ENCODE measurements at places on chromosomes 2 and 18.

DNA sequence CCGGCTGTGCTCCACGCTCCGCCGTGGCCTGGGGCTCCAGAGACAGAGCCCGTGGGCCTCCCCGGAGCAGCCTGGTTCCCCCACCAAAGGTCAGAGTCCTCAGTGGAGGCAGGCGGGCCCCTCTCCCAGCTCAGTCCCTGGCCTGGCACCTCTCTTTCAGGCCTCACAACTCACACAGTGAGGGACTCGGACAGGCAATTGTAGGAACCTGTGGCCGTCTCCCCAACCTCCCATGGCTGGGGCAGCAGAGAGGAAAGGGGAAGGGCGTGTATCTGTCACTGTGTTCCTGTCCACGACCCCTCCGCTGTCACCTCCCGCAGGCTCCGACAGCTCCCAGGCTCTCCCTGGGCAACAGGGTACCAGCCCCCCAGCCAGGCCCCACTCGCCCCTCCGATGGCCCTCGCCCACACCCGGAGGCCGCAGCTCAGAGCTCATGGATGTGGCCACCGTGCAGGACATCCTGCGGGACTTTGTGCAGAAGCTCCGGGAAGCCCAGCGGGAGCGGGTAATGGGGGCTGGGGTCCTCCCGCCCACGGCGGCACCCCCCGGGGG lies 32.4 kb upstream of the SNED1 start:
- peak; percentile 69 for DNase-seq
- no peak overlapping the region for H3K4me3 ChIP-seq
- H3K4me1 ChIP-seq = no peaks in the 10 kb centered on the region
- no peak overlapping the region for H3K27ac ChIP-seq
- H3K27me3 ChIP-seq = no peaks in the 10 kb centered on the region

DNA sequence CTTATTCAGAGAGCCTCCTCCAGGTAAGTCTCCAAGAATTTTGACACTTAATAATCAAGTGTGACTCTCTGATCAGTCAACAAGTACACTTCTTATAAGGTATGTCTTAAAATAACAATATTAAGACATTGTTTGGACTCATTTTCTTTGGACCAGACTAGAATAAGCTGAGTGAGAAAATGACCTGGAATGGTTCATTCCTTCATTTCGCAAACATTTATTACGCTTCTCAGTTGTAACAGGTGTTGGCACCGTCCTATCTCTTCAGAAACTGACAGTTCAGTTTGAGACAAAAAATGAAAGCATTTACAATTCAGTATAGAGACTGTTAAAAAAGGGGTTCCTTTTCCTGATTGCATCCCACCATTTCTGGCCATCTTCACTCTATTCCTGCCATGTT lies 46.6 kb downstream of the TSPYL6 start:
- H3K4me1 ChIP-seq = no peaks in the 10 kb centered on the region
- DNase-seq = no peak
- no peaks in the 10 kb centered on the region for H3K36me3 ChIP-seq
- H3K27ac ChIP-seq = no peak overlapping the region
- no peak overlapping the region for H3K4me3 ChIP-seq

- no peaks in the 10 kb centered on the region for H3K27me3 ChIP-seq
- no peak overlapping the region for H3K27ac ChIP-seq
- DNase-seq = peak; percentile 82
- no peaks in the 10 kb centered on the region for H3K36me3 ChIP-seq
- no peak overlapping the region for H3K4me3 ChIP-seq
Measured at GRCh38 chr2:174039551-174040416, 74.6 kb upstream of the SP3 start.

- no peaks in the 10 kb centered on the region for H3K4me1 ChIP-seq
- no peak for DNase-seq
- no peaks in the 10 kb centered on the region for H3K36me3 ChIP-seq
Measured at GRCh38 chr18:49851624-49852023, 38.3 kb upstream of the ACAA2 start.

DNA sequence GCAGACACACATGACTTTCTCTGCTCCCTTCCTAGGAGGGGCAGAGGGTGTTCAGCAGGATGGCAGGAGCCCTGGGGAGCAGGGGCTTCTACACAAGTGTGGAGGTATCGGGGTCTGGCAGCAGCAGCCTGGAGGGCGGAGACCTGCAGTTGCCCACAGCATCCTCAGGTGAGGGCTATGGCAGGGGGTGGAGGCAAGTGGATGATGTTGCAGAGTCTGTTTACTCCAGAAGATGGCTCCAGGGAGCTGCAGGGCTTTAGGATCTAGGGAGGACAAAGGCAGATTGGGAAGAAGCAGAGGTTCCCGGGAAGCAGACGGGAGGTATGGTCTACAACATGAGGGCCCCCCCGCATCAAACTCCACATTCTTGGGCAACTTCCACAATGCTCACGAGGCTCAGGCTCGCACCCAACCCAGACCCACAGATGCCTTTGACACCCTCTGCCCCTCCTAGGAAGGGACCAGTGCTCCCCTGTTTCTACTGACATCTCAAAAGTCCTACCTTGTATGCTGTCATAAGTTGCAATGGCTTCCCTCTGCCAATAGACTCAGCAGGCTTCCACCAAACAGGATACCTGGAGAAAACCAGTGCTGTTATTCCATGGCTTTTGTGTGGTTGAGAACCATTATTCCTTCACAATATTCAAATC lies 12.0 kb upstream of the ATP6V1C2 start:
- DNase-seq = no peak
- H3K27me3 ChIP-seq = no peaks in the 10 kb centered on the region
- no peaks in the 10 kb centered on the region for H3K4me1 ChIP-seq
- H3K4me3 ChIP-seq = no peak overlapping the region
- no peak overlapping the region for H3K27ac ChIP-seq

DNA sequence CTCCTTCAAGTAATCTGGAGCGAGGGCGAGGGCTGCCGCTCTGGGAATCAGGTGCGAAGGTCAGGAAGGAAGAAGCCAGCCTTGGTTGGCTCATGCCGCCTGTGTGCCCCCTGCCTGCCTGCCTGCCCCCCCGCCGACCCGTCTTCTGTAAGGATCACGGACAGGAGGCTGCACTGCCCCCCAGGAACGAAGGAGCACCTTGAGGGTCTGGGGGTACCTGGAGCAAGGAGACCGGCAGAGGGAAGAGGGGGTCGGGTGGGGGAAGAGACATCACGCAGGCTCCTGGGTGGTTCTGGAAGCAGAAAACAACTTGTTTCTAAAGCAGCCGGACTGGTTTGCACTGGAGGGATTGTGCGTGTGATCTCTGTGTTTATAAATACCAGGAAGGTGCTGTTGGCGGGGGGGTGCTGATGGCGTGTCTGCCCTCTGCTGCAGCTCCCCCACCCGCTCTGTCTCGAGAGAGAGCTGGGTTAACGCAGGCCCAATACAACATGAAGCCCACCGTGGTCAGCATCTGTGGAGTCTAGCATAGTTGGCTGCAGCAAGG lies 1.7 kb downstream of the FOSL2 start:
- peak overlapping the region; percentile 100 for H3K27ac ChIP-seq
- H3K4me3 ChIP-seq = peak overlapping the region; percentile 71
- no peaks in the 10 kb centered on the region for H3K4me1 ChIP-seq
- H3K27me3 ChIP-seq = no peaks in the 10 kb centered on the region
- DNase-seq = peak; percentile 73
- H3K36me3 ChIP-seq = no peaks in the 10 kb centered on the region

GRCh38 chr2:171523088-171524017 lies 1.1 kb downstream of the CYBRD1 start:
- peak overlapping the region; percentile 26 for H3K4me3 ChIP-seq
- peak overlapping the region; percentile 65 for H3K27ac ChIP-seq
- H3K27me3 ChIP-seq = no peaks in the 10 kb centered on the region
- no peaks in the 10 kb centered on the region for H3K4me1 ChIP-seq

DNA sequence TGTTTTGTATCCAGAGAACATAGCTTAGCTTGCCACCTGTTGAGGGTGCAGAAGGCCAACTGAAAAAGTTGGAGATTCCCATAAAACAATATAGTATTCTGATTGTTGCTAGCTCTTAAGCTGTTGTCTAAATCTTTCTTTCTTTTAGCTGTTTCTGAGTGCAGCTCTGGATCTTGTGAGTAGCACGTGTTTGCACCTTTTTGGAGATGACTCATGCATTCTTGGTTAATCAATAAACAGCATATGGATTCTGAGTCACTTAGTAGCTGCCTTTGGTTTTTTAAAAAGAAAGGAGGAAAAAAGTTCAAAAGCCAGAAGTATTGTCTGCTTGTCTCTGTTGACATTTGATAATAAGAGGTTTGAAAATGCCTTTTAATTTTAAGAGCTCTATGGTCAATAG lies 483.0 kb upstream of the FSIP2 start:
- no peaks in the 10 kb centered on the region for H3K36me3 ChIP-seq
- no peaks in the 10 kb centered on the region for H3K4me1 ChIP-seq
- no peaks in the 10 kb centered on the region for H3K27me3 ChIP-seq
- no peak for DNase-seq
- no peak overlapping the region for H3K4me3 ChIP-seq

- no peak overlapping the region for H3K27ac ChIP-seq
- peaks cover 3% of the 10 kb centered on the region for H3K4me1 ChIP-seq
- no peaks in the 10 kb centered on the region for H3K27me3 ChIP-seq
- no peak for DNase-seq
Measured at GRCh38 chr2:102057502-102058292, 65.9 kb downstream of the IL1R2 start.

DNA sequence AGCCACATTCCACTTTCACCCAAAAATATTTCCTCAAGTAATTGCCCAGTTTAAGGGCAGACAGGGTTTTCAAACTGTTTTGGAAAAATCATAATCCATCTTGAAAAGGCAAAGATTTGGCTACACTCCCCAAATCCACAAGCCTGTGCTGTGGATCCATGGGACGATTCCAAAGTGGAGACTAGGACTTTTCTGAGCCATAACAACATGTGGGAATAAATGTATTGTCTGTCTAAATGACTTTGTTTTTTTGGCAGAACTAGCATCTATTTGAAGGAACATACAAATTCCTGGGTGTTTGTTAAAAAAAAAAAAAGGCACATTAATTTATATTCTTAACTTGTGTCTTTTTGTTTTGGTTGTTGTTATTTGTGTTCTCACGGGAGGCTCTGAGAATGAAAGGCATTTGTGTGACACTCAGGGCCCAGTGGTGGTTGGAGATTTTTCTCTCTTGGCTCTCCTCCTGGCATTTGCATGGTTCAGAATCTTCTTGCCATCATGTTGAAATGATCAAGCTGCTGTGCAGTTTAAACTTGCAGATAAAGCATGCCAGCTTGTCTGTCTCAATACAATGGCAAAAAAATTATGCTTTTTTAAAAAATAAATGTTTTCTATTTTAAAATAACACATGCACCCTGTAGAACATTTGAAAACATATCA lies 277.4 kb downstream of the EN1 start:
- no peak overlapping the region for H3K27ac ChIP-seq
- H3K4me3 ChIP-seq = no peak overlapping the region
- H3K36me3 ChIP-seq = no peaks in the 10 kb centered on the region
- H3K27me3 ChIP-seq = no peaks in the 10 kb centered on the region

DNA sequence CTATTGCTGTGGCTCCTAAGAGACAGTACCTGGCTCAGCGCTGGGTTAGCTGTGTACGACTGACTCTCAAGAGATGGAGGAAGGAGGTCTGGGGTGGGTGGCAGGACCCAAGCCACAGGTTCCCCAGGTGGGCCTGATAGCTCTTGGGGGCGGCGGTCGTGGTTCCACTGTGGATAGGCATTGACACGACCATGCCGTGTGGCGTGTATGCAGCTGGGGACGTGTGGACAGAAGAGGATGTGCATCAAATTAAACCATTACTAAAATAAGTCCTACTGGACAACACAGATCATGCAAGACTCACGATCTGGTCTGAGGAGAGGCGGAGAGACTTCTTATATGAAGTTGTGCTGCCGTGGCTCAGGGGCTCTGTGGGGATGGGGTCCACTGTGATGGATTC lies 78.1 kb downstream of the EMILIN2 start:
- no peak for DNase-seq
- H3K27ac ChIP-seq = no peak overlapping the region
- H3K4me1 ChIP-seq = no peaks in the 10 kb centered on the region

GRCh38 chr2:111715987-111716904 lies 167.7 kb downstream of the ANAPC1 start:
- DNase-seq = no peak
- H3K27me3 ChIP-seq = no peaks in the 10 kb centered on the region
- no peaks in the 10 kb centered on the region for H3K36me3 ChIP-seq
- no peaks in the 10 kb centered on the region for H3K4me1 ChIP-seq
- no peak overlapping the region for H3K27ac ChIP-seq
- H3K4me3 ChIP-seq = no peak overlapping the region

DNA sequence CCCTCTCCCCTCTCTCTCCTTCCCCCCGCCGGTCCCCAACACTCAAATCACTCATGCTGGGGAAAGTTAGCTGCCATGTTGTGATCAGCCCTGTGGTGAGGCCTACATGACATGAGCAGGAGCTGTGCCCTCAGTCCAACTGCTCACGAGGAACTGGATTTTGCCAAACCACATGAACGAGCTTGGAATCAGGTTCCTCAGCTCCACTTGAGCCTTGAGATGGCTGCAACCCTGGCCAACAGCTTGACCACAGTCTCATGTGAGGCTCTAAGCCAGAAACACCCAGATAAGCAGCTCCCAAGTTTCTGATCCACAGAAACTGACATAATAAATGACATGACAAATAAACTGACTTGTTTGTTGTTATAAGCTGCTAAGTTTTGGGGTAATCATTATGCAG lies 38.4 kb downstream of the ARL4C start:
- no peaks in the 10 kb centered on the region for H3K27me3 ChIP-seq

GRCh38 chr18:11040823-11041656 lies 108.3 kb downstream of the PIEZO2 start:
- no peak overlapping the region for H3K4me3 ChIP-seq
- peaks cover 3% of the 10 kb centered on the region for H3K4me1 ChIP-seq
- H3K27me3 ChIP-seq = no peaks in the 10 kb centered on the region
- no peaks in the 10 kb centered on the region for H3K36me3 ChIP-seq
- H3K27ac ChIP-seq = no peak overlapping the region

DNA sequence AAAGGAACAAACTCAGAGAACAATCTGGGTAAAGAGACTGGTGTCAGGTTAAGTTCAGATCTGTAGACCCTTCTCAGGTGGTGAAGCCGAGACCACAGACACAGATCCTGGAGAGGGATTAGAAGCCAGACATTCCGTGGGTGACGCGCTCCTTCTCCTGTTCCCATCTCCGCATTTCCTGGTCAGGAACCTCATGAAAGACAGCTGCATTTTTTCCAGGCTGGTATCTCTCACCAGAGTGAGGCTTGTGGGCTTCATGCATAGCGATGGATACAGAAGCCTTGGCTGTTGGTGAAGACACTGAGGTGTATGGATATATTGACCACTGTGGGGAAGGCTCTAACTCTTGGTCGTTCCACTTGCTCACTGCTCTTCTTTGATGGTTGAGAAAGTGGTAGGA lies 152.6 kb downstream of the FAM210A start:
- no peaks in the 10 kb centered on the region for H3K27me3 ChIP-seq
- DNase-seq = no peak
- no peaks in the 10 kb centered on the region for H3K36me3 ChIP-seq
- H3K27ac ChIP-seq = no peak overlapping the region
- H3K4me3 ChIP-seq = no peak overlapping the region
